ENCODE measurements at places on chromosomes 3 and 15.

DNA sequence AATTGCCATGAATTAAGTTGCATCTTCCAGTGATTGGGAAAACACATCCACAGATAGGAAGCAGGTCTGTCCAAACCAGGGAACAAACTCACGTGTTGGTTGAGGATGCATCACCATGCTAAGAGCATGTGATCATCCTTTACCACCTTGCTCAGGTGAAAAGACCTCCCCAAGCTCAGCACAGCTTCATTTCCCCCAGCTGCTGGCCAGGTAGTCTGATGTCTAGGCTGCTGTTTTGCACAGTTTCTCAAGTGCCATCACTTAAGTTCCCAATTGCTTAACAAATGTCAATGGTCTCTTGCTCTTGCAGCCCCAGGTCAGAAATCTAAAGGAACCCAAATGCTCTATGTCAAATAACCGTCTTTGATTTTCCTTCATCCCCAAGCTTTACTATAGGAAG lies 34.2 kb downstream of the WNT5A start:
- no peak for DNase-seq

GRCh38 chr3:197408177-197408957 lies 110.0 kb upstream of the DLG1 start:
- DNase-seq = no peak

DNA sequence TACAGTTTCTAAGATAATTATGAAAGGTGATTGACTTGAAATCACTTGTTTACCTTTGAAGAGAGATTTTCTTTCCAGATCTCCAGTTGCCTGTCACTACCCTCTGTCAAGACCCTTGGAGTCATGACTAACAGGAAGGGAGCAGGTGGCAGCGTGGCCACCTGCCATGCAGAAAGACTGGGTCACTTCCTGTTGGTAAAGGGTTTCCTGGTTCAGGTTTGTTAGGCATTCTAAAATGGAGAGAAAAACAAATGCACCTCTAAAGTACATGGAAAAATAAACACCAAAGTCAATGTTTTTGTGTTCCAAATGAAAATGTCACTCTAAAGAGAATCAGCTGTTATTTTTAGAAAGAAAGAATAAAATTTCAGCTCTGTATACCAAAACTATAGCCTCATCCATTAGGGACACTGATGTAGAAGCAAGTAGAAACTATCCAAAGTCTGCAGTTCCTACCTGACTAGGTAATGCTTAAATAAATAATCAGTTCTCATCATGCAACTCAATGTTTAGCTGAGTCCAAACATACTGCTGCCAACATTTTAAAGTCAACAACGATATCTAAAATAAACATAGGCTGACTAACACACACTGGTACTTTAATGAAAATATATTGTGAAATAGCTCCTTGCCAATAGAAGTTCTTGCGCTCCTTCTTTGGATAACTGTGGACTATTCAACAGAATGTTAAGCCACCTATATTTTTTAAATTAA lies 23.9 kb upstream of the TM4SF1 start:
- DNase-seq = no peak

GRCh38 chr15:51067510-51067909 lies 27.2 kb downstream of the TNFAIP8L3 start:
- no peak for DNase-seq

DNA sequence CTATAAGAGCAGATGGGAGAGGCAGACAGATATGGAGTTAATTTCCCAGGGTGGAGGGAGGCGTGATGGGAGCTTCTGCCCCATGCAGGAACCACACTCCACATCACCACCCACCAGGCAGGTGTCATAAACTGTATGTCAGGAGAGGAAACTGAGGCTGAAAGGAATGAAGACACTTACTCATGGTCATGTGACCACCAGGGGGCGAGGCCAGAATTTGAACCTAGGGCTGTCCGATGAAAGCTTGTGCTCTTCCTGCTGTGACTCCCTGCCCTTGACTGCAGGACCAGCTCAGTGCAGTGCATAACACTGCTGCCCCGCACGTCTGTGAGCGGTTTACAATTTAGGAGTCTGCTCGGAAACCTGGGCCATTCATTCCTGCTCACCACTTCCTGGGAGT lies 28.8 kb downstream of the NUP210 start:
- DNase-seq = peak; percentile 19

DNA sequence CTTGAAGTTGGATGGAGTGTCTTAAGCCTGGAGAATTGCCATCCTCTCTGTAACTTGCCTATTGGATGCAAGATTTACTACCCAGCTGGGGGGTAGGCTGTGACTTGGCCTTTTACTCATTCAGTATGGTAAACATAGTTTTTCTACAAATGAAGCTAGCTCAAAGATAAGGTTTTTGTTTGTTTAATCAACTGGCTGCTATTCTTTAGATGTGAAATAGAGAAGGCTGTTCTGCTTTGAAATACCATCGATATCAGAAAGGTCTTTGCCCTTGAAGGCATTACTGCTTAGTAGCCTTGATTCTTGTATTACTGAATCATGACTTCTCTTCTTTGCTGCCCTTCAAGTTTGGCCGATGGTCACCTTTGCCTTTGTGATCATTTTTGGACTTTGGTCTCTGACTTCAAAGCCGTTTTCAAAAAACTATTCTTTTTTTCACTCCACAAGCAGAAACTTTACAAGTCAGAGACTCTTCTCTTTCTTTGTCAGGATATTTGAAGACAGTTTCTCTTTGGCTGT lies 83.1 kb downstream of the GAP43 start:
- DNase-seq = no peak

- DNase-seq = no peak
Measured at GRCh38 chr3:15899388-15899787, 101.6 kb upstream of the ANKRD28 start.

- no peak for DNase-seq
Measured at GRCh38 chr15:85361323-85361722, 19.1 kb upstream of the AKAP13 start.

Measured in activated T-cell treated with anti-CD3 and anti-CD28 coated beads for 4 hours (primary cell).